ENCODE measurements at places on chromosomes 16 and 17.

- DNase-seq = no peak
Measured at GRCh38 chr17:50147841-50148225, 2.6 kb downstream of the PPP1R9B start.

GRCh38 chr16:16166949-16167348 is 56.3 kb downstream of the ABCC6 start:
- DNase-seq = no peak

- no peak for DNase-seq
Measured at GRCh38 chr16:30076276-30076791, 540 bp downstream of the PPP4C start.

GRCh38 chr16:82732461-82732860 is 105.7 kb downstream of the CDH13 start:
- DNase-seq = no peak

DNA sequence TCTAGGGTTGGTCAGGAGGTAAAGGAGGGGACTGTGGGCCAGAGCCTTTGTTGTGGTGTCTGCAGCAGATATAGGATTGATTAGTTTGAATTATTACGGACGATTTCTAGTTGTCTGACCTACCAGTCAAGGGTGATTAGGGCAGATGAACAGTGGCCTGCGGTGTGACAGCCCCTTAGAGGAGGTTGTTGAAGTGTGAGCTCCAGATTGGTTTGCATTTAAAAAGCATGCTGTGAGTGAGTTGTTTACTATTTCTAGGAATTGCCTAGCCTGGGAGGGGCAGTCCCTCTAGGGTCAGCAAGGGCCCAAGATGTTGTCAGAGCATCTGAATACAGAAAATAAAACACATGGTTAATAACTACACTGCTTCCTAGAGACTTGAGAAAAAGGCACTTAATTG is 108.8 kb downstream of the ARHGAP44 start:
- no peak for DNase-seq

DNA sequence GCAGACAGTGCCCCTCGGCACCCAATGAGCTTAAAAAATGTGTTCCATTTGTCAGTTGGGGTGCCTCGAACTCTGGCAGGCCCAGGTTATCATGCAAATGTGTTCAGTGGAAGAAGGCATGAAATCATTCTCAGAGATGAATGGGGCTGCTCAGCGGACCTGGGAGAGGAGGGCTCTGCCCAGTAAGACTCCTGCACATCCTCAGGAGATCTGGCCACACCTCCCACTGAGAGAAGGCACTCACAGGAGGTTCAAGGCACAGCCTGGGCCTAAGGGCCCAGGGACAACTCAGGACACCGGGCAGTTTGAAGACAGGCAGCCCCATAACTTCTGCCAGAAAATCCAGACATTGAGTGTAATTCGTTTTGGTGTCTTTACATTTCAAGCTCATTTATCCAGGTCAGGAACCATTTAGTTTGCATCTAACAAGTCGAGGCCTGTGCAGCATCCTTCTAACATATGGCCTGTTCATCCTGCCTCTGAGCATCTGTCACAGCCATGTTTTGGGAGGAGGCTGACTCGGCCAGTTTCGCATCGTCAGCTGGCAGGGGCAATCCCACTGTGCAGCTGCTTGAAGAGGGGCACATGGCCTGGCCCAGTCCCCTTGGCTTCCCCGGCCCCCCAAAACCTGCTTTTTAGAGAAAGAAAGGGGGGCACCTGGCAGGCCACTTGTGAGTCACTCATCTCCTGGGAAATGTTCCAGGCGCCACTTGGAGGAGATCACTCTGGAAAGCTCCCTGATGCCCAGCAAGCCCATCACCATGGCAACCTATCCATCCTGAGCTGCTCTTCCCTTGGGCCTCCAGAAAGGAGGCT is 31.2 kb upstream of the BCAR1 start:
- DNase-seq = no peak

DNA sequence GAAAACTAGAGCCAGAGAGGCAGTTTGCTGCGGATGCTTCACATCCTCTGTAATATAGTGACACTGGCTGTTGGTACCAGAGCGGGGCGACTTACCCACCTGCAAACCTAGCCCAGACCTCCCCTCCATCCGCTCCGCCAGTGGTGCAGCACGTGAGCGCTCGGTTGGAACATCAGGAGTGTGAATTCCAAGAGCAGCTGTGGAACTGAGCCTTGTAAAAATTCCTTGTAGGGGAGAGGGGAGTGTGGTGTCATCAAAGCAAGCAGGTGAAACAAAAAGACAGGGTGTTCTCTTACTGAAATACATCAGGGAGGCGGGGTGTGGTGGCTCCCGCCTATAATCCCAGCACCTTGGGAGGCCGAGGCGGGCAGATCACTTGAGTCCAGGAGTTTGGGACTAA is 51.3 kb downstream of the CCDC42 start:
- no peak for DNase-seq

DNA sequence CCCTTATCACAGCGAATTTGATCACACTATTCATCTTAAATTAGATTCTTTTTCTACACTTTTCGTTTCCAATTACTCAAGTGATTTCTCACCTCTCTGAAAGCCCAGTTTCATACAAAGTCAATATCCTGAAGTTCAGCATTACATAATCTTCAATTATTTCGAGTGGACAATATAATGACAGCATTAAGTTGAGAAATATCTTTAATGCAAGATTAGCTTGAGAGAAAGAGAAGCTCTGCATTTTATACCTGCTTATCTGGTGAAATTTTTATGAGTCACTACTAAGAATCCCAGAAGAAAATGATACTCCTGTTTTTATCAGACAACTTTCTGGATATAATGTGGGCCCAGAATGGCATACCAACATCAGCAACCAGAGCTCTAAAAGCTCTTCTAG is 509.6 kb downstream of the KCNJ2 start:
- DNase-seq = no peak

DNA sequence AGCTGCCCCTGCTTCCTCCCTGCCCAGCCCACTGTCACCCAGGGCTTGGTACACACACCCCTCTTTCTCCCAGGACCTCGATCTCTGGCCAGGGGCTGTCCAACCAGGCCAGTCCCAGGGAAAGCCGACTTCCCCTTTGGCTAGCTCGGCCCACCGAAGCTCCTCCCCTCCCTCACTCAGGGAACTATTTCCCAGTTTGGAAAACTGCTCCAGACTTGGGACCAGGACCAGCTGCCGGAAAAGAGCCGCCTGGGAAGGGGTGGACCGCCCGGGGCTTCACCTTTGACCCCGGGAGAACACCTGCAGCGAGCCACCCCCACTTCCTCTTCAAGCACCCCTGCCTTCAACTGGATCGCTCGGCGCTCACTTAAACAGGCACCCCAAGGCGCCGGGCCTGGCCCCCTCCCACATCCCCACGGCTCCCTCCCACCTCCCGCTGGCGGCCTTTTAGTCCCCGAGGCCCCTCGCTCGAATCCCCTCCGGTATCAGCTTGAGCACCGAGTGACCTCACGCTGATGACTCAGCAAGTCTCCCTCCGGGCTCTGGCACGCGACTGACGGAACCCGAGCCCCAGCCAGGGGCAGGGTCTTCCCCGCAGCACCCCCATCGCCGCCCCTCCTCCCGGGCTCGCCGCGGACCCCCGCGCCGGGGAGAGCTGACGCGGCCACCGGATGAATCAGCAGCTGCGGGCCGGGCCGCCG is 934 bp downstream of the MAFG start:
- peak; percentile 48 for DNase-seq

DNA sequence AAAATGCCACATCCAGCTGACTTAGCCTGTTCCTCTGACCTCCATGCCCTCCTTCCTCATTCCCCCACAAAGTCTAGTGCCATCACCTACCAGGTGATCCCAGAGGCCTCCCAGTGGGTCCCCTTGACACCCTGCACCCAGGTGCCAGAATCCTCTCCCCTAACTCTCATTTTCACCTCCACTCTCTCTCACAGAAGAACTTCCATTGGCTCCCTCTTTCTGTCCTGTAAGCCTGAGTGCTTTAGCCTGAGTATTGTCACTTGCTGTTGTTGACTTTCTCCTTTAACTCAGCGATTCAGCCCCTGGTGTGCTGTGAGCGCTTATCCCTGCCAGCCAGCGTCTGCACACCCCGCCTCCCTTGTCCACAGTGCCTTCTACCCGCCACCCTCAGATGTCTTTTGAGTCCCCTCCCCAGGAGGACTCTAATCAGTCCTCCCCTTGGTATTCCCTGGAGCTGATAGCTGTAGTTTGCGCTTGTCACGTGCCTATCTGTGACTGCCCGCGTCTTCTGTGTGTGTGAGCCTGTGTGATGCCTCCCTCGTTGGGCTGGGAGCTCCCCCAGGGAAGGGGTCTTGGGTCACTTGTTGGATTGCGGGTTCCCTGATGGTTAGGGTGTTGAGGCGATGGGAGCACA is 31.9 kb downstream of the ARHGAP23 start:
- no peak for DNase-seq

- DNase-seq = no peak
Measured at GRCh38 chr17:33667052-33667509, 374.0 kb upstream of the ASIC2 start.

- no peak for DNase-seq
Measured at GRCh38 chr16:30755955-30756780, 5.7 kb downstream of the CFAP119 start.
